Glutamatergic neuron (in vitro differentiated cells): ENCODE measurements at places on chromosomes 2 and 18. TPM values are rescaled to one million over a fixed set of nuclear protein-coding genes. Genes with fewer than 3 reads are reported as not detected.

SH3BP4 gene
- 59.3 TPM for total RNA-seq

KCNJ13 gene
- total RNA-seq: not detected

KLHL14 gene
- not detected for total RNA-seq

SERPINB7 gene
- not detected for total RNA-seq

DNA sequence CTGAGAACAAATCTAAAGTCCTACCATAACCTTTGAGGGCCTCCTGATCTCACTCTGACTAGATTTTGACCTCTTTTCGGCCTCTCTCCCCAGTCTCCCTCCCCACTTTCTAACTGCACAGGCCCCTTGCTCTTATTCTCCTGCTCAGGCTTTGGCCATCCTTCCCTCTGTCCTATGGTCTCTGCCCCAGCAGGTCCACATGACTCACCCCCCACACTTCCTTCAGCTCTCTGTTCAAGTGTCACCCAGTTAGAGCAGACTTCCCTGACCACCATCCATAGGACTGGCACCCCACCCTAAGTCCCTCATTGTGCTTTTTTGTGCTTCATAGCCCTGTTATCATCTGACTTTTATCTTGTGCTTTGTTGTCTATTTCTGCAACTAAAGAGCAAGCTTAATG is 41.2 kb upstream of the NT5C1B start:
- H3K27me3 ChIP-seq: no peaks in the 10 kb centered on the region
- H3K4me1 ChIP-seq: no peaks in the 10 kb centered on the region
- DNase-seq: no peak
- no peak overlapping the region for H3K4me3 ChIP-seq

DNA sequence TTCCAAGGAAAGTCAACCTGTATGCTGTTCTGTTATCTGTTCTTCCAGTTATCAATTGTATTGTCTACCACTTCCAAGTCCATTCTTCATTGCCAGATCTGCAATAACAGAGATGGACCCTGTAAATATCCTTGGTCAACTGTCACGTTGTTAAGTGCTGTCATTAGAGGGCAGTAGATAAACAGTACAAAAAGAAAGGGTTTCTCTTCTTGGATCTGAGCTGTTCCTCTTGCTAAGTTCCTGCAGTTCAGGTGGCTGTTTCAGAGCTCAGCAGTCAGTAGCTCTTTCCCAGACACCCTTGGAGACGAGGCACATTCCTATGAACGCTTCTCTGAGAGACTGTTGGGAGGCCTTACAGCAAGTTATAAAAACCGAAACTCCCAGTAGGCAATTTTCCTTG is 957.1 kb upstream of the CHAC2 start:
- no peaks in the 10 kb centered on the region for H3K27me3 ChIP-seq
- H3K4me1 ChIP-seq: no peaks in the 10 kb centered on the region
- no peak overlapping the region for H3K27ac ChIP-seq
- no peak for DNase-seq

DNA sequence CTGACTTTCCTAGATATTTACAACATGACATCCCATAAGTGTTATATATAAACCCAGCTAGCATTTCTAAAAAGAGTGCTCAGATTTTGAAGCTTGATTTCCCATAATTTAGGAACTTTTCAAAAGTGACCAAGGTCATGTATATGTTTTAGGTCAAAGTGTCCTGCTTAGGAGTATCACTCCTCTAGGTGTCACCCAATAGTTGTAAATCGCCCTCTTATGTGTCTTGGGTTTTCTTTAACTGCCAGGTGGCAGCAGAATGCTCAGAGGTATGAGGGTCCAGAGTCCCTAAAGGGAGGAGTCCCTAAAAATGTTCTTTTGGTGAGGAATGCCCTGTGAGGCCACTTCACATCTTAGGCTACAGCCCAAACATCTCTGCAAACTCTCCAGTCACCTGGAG is 358.3 kb downstream of the CELF4 start:
- no peak for DNase-seq
- H3K36me3 ChIP-seq: peaks cover 4% of the 10 kb centered on the region
- no peaks in the 10 kb centered on the region for H3K4me1 ChIP-seq

DNA sequence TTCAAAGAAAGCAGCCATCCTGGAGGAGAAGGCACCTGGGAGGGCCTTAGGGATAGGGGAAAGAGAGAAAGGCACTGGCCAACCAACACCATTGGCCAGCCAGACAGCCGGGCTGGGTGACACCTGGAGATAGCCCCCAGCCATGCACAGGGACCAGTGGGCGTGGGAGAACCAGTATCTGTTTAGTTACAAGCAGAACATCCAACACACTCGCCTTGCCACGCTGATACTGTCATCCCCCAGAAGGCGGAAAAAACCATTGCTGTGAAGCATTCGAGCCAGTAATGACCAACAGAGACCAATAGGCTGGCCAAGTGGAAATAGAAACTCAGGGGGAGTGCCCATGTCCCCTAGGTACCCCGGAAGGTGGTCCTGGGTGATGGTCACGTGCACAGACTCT is 15.5 kb downstream of the ASPRV1 start:
- peaks cover 4% of the 10 kb centered on the region for H3K27me3 ChIP-seq
- no peak for DNase-seq
- no peak overlapping the region for H3K4me3 ChIP-seq
- H3K36me3 ChIP-seq: no peaks in the 10 kb centered on the region
- H3K4me1 ChIP-seq: no peaks in the 10 kb centered on the region
